Inflammatory macrophage treated with lipopolysaccharide for 4 hours (primary cell): ENCODE measurements at places on chromosomes 3 and 15.
A peak's percentile ranks its signal among the peaks of the same experiment; 100 is the strongest.

DNA sequence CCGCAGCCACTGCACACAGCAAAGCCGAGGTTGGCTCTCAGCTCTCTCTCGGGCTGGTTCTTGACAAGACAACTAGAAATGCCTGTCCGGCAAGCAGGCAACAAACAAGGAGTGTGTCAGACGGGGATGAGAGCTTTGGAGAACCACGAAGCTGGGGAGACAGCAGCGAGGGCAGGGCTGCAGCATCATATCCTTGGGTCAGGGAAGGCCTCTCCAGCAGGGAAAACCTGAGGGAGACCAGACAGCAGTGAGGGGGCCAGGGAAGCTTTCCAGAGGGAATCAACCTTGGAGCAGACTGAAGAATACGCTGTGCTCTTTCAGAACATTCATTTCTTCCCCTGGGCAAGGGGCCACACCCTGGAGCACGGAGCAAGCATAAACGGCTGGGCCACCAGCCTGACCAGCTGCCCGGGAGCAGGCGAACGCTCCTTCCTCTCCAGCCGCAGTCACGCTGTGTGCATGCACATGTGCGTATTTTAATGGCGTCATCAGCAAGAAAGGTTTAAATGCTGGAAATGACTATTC lies 58.7 kb downstream of the CHSY1 start:
- DNase-seq, result no peak

DNA sequence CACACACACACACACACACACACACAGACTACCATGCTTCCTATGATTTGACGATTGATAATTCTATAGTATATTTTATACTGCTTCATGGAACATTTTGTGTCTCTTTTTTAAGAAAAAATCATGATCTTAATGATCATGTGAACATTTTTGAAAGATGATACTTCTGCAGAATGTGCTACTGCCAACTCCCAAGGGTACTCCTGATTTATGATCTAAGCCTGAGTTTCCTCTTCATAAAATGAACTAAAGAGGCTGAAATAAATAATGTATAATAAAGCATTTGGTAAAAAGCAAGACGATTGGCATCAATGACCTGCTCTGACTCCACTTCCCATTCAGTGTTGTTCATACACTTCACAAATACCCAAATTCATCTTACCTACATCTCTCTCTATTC lies 333.8 kb upstream of the RBMS3 start:
- no peak for DNase-seq

DNA sequence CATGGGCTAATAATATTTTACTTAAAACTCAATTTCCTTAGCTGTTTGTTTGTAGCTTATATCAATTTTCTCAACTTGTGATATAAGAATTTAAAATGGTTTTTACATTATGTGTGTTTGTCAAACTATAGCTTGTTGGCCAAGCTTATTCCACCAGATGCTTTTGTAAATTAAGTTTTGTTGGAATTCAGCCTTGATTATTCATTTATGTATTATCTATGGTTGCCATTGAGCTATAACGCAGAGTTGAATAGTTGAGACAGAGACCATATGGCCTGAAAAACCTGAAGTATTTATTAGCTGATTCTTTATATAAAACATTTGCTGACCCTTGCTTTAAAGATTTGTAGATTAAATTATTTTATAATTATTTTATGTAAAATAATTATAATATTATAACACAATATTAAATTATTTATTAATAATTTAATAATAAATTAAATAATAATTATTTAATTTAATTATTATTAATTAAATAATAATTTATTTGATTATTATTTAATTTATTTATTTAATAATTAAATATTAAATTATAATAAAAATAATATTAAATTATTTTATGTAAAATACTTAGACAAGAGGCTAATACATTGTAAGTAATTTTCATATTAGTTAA lies 779.6 kb upstream of the NECTIN3 start:
- DNase-seq, result no peak

GRCh38 chr3:5187920-5188418 lies 462 bp downstream of the EDEM1 start:
- peak; percentile 69 for DNase-seq

GRCh38 chr15:61033319-61033718 lies 195.8 kb downstream of the RORA start:
- no peak for DNase-seq

DNA sequence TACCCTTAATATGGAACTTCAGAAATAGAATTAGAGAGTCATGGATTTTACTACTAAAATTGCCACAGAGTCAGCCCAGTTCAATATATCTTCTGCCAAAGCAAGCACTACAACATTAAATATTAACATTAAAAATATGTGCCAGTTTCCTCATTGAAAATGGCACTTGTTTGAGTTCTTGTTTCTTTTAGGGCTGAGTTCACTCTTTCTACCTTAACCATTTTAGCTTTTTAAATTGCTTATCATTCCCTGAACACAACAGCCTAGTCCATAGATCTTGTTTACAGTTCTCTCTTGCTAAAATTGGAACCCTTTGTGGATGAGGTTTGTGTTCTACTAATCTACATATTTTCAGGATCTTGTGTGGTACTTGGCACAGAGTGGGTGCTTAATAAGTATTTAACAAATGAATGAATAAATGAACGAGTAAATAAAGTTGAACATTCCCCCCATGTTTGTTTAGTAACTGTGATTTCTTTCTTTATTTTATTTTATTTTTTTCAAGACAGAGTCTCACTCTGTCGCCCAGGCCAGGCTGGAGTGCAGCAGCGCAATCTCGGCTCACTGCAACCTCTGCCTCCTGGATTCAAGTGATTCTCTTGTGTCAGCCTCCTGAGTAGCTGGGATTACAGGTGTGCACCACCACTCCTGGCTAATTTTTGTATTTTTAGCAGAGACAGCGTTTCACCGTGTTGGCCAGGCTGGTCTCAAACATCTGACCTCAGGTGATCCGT lies 46.0 kb upstream of the SLC7A14 start:
- no peak for DNase-seq

- DNase-seq, result no peak
These were observed 35.5 kb downstream of the NECTIN3 start for GRCh38 chr3:111106993-111107661.

- DNase-seq, result peak; percentile 95
These were observed 27.9 kb downstream of the AKAP13 start for GRCh38 chr15:85408270-85408746.

- no peak for DNase-seq
These were observed 17.4 kb downstream of the GRIP2 start for GRCh38 chr3:14522768-14523167.

- no peak for DNase-seq
These were observed 135.6 kb downstream of the TJP1 start for GRCh38 chr15:29686445-29687203.

DNA sequence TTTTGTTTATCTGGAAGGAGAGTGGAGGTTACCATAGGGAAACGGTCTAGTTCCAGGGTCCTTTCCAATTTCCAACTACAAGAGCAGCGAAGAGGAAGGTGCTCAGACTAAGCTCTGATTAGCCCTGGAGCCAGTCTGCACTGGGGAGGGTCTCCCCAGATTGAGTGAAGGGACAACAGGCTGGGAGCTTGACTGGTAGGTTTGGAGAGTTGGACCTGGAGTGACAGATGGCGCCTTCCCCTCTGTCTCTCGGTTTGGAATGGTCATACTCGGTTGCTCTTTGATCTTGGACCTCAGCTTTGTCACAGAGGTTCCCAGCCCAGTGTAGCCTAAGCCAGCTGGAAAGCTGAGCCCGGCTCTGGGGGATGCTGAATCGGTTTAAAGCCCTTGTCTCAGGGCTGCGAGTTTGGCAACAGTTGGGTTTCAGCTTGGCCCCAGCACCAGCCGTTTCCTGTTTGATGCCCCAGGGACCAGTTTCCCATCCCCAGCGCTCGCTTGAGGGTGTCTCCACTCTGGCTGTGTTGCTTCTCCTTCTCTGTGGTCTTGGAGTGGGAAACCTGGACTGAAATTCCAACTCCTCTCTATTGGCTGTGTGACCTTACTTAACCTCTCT lies 53.1 kb upstream of the ULK4 start:
- peak; percentile 49 for DNase-seq

DNA sequence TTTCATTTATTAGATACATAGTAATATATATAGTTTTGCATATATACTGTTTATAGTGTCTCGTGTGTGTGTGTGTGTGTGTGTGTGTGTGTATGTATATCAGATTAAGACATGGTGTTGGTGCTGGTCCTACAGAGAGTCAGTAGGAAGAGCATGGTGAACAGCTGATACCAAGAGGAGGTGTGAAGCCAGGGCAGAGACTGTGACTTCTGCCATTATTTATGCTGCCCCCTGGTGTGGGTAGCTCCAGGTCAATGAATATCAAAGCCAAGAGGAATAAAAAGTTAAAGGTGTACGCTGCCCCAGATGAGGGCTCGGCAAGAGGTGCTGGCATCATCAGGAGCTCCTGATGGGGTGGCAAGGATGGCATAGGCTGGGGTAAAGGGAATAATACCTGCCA lies 299.5 kb upstream of the RASGRP1 start:
- no peak for DNase-seq

GRCh38 chr3:128577711-128578110 lies 72.9 kb downstream of the RPN1 start:
- DNase-seq, result no peak

GRCh38 chr15:67548862-67549651 lies 6.6 kb downstream of the MAP2K5 start:
- no peak for DNase-seq

DNA sequence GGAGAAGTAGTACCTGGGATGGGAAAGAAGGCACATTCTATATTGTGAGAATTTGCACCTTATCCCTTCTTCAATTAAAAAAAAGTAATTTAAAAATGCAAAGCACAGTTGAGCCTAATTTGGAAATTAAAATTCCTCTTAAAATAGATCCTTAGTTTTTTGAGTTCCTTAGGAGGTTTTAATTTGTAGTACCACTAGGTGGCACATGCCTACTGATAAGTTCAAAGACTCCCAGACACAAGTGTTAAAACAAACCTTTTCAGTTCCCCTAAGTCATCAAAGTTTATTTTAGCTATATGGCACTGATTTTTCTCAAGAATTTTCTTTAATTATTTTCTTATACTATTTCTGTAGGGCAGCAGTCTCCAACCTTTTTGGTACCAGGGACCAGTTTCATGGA lies 127.6 kb upstream of the AZI2 start:
- DNase-seq, result peak; percentile 37

DNA sequence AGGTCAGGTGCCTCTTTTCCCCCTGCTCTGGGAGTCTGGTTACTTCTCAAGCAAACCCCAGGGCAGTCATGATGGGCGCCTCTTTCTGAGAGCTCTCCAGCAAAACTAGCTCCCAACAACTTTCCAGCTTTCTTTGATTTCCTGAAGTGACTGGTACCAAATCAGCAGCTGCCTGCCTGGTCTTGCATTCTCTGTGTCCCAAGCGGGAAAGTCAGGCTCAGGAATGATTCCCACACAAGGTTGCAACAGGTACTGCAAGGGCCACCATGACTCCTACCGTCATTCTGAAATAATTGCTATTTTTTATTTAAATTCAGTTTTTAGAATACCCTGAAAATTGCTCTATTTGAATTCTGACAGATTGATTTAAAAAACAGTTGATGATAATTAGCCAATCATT lies 658.7 kb downstream of the SQOR start:
- DNase-seq, result no peak

- no peak for DNase-seq
These were observed 88.7 kb downstream of the FNDC3B start for GRCh38 chr3:172127929-172128580.

DNA sequence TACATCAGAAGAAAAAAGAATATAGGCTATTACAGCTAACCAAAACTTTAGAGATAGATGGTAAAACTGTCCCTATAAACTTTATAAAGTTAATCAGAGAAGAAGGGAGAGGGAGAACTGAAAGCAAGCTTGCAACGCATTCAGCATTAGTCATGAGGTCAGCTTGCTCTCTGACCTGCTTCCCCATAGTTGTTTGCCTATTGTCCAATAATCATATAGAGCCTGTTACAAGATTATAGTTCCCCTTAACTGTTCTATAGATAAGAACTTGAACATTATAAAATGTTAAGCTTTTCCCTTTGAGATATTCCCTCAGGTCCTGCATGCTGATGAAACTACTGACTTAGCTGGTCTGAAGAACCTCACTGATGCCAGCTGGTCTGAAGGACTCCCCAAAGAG lies 74.5 kb downstream of the CPNE4 start:
- peak; percentile 76 for DNase-seq

GRCh38 chr3:189988854-189989253 lies 131.8 kb downstream of the P3H2 start:
- DNase-seq, result no peak

- DNase-seq, result no peak
These were observed 60.4 kb downstream of the RYR3 start for GRCh38 chr15:33371159-33371558.

GRCh38 chr3:181808053-181808452 lies 96.3 kb downstream of the SOX2 start:
- no peak for DNase-seq

DNA sequence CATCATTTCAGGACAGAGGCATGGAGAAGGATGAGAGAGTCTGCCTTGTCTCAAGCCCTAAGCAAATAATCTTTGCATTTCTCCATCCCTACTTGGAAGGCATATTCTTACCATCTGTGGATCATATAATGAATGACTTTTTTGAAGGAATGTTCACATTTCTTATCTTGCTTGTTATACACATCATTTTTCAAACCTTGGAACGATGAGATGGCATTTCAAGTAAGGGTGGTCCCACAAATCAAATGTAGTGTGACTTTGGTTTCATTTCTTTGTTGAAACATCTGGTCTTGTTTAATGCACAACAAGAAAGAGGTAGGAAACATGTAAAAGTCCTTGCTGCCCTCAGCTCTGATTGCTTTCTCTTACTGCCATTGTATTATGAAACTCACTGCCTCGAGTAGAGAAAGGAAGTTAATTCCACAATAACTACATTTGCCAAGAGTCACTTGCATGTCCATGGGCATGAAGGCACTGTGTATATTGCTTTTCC lies 32.1 kb downstream of the RBMS3 start:
- DNase-seq, result no peak

DNA sequence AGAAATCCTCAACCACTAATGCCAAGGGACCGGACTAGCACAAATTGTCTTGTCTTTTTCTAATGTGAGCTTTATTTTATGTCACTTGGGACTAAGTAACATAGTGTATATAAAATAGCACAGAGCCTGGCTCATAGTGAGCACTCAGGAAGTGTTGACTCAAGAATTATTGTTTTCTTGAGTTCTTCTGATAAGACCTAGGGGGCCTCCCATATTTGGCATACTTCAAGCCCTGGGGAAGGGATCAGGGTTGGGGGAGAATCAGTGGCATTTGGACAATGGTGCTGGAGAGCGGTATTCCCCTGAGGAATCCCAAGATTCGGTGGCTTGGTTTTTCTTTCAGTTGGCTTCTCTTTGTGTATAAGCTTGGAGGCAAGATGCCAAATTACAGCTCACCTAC lies 19.4 kb downstream of the ZNF80 start:
- DNase-seq, result no peak

- no peak for DNase-seq
These were observed 2.4 kb downstream of the ATP1B3 start for GRCh38 chr3:141878817-141879216.

DNA sequence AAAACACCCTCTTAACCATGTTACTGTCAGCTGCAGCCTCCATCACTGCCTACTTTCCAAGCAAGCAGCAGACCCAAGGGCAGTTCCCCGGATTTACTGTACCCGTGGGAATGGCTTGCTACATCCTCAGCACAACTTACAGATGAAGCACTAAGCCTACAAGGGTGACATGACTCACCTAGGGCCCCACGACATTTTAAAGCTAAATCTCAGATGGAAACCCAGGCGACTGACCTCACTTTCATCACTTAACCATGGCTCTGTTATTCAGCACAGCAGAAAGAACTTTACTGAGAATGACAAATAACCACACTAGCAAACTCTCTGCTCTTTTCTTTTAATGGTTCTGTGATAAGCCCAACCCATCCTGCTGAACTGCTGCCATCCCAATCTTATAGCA lies 65.6 kb downstream of the SUMF1 start:
- no peak for DNase-seq
